Right lobe of liver (tissue), 6 donors: ENCODE measurements at places on chromosomes 11 and 22. TPM values are rescaled to one million over a fixed set of nuclear protein-coding genes. Genes with fewer than 3 reads are reported as not detected.

DNA sequence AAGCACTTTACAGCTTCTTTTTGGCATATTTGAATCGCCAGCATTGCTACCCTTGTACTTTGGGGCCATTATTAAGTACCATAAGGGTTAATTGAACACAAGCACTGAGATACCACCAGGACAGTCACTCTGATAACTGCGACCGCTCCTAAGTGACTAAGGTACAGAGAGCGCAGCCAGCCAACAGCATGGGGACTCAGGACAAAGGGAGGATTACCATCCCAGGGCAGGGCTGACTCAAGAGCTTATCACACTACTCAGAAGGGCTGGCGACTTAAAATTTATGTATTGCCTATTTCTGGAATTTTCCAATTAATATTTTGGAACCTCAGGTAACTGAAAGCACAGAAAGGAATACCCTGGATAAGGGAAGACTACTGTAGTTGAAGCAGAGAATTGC, 479 bp downstream of the ZNF280A start:
- H3K4me1 ChIP-seq = no peaks in the 10 kb centered on the region
- no peak overlapping the region for H3K27ac ChIP-seq
- DNase-seq = no peak
- no peaks in the 10 kb centered on the region for H3K36me3 ChIP-seq
- no peaks in the 10 kb centered on the region for H3K27me3 ChIP-seq

DNA sequence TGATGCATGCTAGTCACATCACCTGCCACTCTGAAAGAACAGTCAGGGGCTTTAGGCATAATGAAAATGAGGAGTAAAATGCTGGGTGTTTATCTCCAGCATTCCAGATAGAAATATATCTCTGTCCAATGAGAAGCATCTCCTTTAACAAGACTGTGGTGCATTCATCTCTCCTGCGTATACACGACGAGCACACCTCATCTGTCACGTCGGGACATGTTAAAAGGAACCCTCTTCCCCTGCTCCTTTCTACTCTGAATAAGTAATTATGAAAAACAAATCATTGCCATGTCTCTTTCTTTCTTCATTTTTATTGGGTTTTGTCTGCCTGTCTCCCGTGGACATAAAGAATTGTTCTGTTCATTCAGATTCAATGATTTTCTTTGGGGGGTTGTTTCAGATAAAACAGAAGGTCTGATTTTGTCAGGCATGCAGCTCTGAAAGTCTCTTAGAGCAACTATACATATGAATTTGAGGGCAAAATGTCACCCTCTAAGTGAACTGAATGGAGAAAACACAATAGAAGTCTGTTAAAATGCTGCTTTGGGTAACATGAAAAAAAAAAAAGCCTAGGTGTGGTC, 195.0 kb downstream of the MAML2 start:
- no peaks in the 10 kb centered on the region for H3K4me1 ChIP-seq
- no peak for DNase-seq
- H3K36me3 ChIP-seq = no peaks in the 10 kb centered on the region
- no peaks in the 10 kb centered on the region for H3K27me3 ChIP-seq

DNA sequence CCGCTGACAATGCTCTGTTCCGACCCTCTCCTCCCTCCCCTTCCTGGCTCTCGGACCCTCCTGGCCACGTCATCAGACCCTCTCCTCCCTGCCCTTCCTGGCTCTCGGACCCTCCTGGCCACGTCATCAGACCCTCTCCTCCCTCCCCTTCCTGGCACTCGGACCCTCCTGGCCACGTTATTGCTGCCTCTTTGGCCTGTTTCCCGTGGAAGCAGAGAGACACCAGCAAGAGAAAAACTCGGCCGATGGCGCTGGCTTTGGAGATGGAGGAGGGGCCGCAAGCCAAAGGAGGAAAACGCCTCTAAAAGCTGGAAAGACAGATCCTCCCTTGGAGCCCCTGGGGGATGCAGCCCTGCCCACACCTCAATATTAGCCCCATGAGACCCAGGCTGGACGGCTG, 463.3 kb downstream of the BRD1 start:
- no peak overlapping the region for H3K27ac ChIP-seq
- no peaks in the 10 kb centered on the region for H3K4me1 ChIP-seq
- DNase-seq = no peak
- no peaks in the 10 kb centered on the region for H3K36me3 ChIP-seq
- no peak overlapping the region for H3K4me3 ChIP-seq
- H3K27me3 ChIP-seq = no peaks in the 10 kb centered on the region

DNA sequence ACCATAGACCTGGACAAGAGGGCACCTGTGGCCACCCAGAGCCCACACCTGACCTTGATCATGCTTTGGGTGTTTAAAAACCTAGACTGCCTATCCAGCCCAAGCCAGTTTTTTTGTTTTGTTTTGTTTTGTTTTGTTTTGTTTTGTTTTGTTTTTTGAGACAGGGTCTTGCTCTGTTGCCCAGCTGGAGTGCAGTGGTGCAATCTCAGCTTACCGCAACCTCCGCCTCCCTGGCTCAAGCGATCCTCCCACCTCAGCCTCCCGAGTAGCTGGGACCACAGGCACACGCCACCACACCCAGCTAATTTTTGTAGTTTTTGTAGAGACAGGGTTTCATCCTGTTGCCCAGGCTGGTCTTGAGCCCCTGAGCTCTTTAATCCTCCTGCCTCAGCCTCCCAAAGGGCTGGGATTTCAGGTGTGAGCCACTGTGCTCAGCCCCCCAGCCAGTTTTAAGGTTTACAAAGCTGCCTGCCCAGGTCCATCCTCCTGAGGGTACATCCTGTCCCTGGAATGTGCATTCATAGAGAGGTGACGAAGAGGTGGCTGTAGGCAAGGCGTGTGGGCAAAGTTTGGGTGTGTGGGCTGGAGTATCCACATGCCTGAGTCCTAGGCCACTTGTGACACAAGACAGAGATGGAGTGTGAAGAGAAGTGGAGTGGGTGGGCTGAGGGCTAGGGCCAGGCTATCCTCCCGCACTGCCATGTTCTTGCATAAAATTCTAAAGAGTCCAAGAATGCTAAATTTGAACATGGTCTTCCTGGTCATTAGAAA, 3.3 kb upstream of the CD82 start:
- DNase-seq = no peak
- no peaks in the 10 kb centered on the region for H3K27me3 ChIP-seq
- H3K4me1 ChIP-seq = no peaks in the 10 kb centered on the region
- no peak overlapping the region for H3K27ac ChIP-seq
- no peak overlapping the region for H3K4me3 ChIP-seq
- no peaks in the 10 kb centered on the region for H3K36me3 ChIP-seq

DNA sequence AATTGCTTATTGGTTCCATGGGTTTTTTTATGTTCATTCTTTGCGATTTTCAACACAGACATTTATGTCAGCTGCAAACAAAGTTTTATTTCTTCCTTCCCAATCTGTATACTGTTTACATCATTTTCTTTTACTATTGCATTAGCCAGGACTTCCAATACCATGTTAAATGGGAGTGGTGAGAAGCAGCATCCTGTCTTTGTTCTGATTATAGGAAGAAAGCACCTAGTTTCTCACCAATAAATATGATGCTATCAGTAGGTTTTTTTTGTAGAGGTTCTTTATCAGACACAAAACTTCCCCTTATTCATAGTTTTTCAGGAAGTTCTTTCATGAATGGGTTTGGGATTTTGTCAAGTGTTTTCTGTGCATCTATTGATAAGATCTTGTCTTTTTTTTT, 28.0 kb upstream of the OR8B8 start:
- no peaks in the 10 kb centered on the region for H3K27me3 ChIP-seq
- no peaks in the 10 kb centered on the region for H3K36me3 ChIP-seq

ROBO4 gene
- 3.6 TPM for total RNA-seq

DNA sequence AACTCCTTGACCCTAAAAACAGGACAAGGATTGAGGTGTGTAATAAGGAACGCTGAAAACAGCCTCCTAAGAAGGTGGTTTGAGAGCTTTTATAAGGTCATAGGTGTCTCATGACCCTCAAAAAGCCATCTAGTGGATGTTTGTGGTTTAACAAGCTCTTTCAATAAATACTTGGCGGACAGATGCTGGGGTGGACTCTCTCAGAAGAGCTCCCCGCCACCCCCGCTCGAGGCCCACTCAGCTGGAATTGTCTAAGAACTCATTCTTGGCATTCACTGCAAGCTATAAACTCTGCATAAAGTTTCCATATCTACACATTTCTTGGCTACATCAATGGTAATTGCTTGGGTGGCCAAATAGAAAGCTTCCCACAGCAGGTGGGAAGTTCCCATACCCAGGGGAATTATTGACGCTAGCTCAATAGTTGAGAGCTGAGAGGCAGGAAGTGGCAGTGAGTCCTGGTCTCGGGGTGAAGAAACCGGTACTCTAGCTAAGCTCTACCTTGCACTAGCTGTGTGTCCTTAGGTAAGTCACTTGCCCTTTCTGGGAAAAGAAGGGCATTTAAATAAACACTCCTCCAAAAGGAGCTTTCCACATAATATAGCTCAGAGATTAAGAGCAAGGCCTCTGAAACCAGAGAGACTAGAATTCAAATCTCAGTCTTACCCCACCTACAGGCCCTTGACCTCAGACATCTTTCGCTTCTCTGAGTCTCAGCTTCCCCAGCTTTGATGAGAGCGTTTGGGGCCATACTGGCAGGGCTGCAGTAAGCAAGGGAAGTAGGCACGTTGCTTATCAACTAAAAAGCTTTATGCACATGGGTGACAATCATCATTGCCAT, 6.4 kb downstream of the MS4A15 start:
- no peaks in the 10 kb centered on the region for H3K36me3 ChIP-seq
- no peak overlapping the region for H3K27ac ChIP-seq
- no peaks in the 10 kb centered on the region for H3K4me1 ChIP-seq
- no peaks in the 10 kb centered on the region for H3K27me3 ChIP-seq
- H3K4me3 ChIP-seq = no peak overlapping the region
- no peak for DNase-seq

DNA sequence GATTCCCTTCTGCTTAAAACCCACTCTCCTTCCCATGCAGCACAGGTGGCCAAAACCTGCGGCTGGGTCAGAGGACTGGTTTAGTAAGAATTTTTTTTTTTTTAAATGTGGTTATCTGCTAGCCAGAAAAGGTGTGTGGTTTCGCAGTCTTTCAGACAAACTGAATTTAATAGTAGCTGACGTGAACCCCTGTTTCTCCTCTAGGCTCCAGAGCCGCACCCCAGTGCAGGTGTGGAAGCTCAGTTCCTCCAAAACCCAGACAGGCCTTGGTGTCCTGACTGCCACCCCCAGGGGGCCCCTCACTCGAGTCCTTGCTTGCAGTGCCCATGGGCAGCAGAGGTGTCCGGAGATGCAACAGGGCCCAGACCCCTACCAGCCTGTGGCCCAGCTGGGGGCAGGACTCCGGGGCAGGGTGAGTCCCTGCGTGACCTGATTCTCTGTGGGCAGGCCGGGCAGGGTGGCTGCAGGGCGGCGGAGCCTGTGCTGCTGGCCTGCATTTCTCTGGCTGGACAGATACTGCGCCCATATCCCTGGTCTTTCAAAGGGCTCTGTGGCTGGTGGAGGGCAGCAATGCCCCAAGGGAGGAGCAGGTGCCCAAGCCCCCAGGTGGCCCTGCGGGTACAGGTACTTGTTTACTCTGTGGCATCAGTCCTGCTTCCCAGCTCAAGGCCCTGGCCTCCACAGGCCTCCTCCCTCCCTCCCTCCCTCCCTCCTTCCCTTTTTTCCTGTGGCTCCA, 15.2 kb downstream of the KCNQ1 start:
- no peaks in the 10 kb centered on the region for H3K4me1 ChIP-seq
- no peak for DNase-seq
- no peak overlapping the region for H3K27ac ChIP-seq
- H3K4me3 ChIP-seq = no peak overlapping the region
- H3K36me3 ChIP-seq = no peaks in the 10 kb centered on the region
- no peaks in the 10 kb centered on the region for H3K27me3 ChIP-seq

DNA sequence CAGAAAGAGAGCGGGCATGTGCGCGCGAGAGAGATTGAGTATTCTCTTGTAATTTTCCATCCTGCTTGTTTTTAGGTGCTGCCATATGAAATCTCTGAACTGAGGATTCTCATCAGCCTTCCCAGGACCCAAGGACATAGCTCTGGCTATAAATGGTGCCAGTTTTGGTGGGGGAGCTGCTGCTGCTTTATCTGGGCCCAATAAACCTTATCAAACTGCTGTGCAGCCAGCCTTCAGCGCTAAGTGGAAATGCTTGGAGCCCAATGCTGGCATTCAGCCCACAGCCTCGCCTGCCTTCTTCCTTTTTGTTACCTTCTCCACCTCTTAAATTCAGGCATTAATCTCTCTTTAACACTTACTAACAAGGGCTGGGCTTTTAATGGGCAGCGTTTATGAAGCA, 2.4 kb upstream of the ZBTB16 start:
- no peaks in the 10 kb centered on the region for H3K36me3 ChIP-seq
- no peak overlapping the region for H3K27ac ChIP-seq
- no peaks in the 10 kb centered on the region for H3K27me3 ChIP-seq
- no peak overlapping the region for H3K4me3 ChIP-seq

- H3K27me3 ChIP-seq = no peaks in the 10 kb centered on the region
- H3K27ac ChIP-seq = no peak overlapping the region
- no peaks in the 10 kb centered on the region for H3K36me3 ChIP-seq
These were observed 215.1 kb downstream of the TMEM135 start for GRCh38 chr11:87252869-87253268.

GRCh38 chr11:85044911-85045310, 582.2 kb downstream of the DLG2 start:
- H3K4me1 ChIP-seq = no peaks in the 10 kb centered on the region
- H3K36me3 ChIP-seq = no peaks in the 10 kb centered on the region
- no peaks in the 10 kb centered on the region for H3K27me3 ChIP-seq
- no peak for DNase-seq
- no peak overlapping the region for H3K27ac ChIP-seq
- H3K4me3 ChIP-seq = no peak overlapping the region

AIP gene
- total RNA-seq = 33.9 TPM

DNA sequence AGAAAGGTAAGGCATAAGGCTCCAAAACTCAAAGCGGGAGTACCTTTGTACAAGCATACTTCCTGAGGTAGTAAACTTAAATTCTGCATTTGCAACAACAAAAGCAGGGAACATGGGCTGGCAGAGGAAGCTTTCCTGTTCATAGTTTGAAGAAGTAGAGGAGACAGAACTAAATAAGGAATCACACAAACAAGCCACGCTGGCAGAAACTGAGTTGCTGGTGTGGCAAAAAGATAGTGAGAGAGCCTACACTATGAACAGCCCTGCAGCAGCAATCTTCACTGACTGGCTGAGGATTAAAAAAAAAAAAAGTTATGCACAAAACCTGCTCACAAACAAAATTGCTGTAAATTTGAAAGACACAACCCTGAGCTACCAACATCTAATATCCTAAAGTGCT, 46.5 kb downstream of the FCHSD2 start:
- DNase-seq = no peak
- no peaks in the 10 kb centered on the region for H3K36me3 ChIP-seq
- H3K4me3 ChIP-seq = no peak overlapping the region
- no peak overlapping the region for H3K27ac ChIP-seq
- H3K4me1 ChIP-seq = peaks cover 6% of the 10 kb centered on the region
- no peaks in the 10 kb centered on the region for H3K27me3 ChIP-seq

NXPE4 gene
- not detected for total RNA-seq

SMC1B gene
- total RNA-seq = not detected

- no peaks in the 10 kb centered on the region for H3K4me1 ChIP-seq
- H3K4me3 ChIP-seq = no peak overlapping the region
- DNase-seq = no peak
These were observed 1780.5 kb downstream of the LRRC4C start for GRCh38 chr11:39678996-39679395.

BATF2 gene
- total RNA-seq = 2.5 TPM

ARRB1 gene
- 25.7 TPM for total RNA-seq
